Gastrocnemius medialis (tissue), 4 donors: ENCODE measurements at places on chromosomes 2 and 18. TPM values are rescaled to one million over a fixed set of nuclear protein-coding genes. Genes with fewer than 3 reads are reported as not detected.
A peak's percentile ranks its signal among the peaks of the same experiment; 100 is the strongest.

ZNF385B gene
- 9.7 TPM for total RNA-seq

TMEM247 gene
- not detected for total RNA-seq

INPP5D gene
- 2.1 TPM for total RNA-seq

HNMT gene
- 9.8 TPM for total RNA-seq

LIPG gene
- 0.61 TPM for total RNA-seq

ERFE gene
- 3.3 TPM for total RNA-seq

TCF4 gene
- 57.1 TPM for total RNA-seq

CDH20 gene
- total RNA-seq = 19.6 TPM

NT5DC4 gene
- not detected for total RNA-seq

GRCh38 chr18:24187049-24187448, 48.2 kb downstream of the CABYR start:
- DNase-seq = no peak

DNA sequence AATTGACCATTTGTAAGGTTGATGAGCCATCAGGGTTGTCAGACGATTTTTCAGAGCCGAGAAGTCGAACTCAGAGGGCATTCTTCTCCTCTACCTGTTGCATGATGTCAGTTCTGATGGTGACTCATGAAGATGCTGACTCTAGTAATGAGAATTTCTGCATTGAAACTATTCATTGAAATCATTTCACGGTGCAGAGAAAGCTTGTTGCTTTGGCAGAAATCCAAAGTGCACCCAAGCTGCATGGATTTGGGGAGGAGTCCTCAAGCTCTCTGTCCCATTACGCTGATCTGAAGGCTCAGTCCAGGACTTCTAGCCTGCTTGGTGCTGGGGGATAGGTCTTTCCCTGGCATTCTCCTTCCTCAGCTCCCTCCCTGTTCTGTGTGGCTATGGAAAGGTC, 125.7 kb upstream of the PXDN start:
- no peak for DNase-seq

DNA sequence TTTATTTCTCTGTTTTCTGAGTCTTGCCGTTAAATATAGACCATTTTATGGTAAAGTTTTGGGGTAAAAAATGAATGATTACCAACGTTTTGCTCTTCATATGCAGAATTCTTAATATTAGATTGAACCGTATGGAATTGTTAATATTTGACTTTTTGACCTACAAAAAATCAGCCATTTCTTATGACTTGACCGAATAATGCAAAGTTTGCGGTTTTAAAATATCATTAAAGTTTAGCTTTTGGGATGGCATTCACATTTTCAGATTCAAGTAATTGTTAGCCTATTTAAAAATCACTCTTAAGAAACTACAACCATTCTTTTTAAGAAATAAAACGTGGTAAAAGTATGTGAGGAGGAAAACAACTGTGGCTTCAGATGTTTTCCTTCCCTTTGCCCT, 138.0 kb downstream of the HAUS1 start:
- no peak for DNase-seq

- no peak for DNase-seq
Measured at GRCh38 chr2:68196120-68196716, 38.5 kb downstream of the PNO1 start.

GRCh38 chr2:218344090-218344754, 12.4 kb upstream of the CATIP start:
- no peak for DNase-seq

DNA sequence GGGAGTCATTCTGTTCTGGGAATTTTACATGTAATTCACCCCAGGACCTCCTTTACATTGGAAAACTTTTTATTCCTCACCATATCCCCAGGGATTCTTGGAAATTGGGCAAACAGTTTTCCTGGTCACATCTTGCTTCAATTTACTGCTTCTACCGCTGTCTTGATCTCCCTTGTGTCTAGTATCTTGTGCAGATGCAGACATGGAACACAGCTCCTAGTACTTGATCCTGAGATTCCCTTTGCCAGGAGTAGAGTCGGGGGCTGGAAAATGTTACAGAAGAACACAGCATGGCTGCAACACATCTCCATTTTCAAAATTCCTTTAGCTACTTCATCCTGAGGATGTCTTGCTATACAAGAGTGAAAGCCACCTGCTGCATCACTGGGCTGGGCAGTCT, 472.8 kb downstream of the PLCL1 start:
- no peak for DNase-seq

DNA sequence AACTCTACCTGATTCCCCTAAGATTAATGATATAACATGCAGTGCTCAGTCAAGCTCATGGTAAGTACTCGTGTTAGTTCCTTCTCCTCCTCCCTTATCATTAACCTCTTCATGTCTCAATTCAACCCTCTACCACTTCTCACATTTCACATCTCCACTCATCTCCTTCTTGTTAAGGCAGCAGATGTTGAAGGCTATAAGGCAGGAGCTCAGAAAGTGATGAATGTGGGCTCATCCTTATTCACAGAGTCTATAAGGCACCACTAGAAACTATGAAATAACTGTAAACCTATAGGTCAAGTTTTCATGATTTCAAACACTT, 56.0 kb downstream of the CLHC1 start:
- no peak for DNase-seq

GRCh38 chr2:146634230-146635097, 1210.4 kb upstream of the ACVR2A start:
- no peak for DNase-seq

- DNase-seq = no peak
Measured at GRCh38 chr2:58449286-58450010, 208.3 kb upstream of the FANCL start.

GRCh38 chr2:138275881-138276280, 225.7 kb upstream of the SPOPL start:
- DNase-seq = no peak

DNA sequence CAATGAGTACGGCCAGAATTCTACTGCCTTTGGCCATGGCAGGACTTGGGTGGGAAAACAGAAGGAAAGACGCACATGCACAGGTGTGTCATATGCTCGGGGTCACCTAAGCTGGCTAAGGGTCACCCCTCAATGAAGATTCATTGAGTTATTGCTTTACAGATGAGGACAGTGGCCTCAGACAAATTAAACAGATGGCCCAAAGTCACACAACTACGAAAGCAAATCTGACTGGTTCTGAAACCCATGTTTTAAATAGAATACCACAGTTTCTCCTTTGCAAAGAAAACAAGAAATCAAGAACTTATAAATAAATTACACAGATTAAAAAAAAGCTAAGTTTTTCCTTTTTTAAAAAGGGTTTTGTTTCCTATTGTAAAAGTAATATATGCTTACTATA, 70.5 kb downstream of the ID2 start:
- no peak for DNase-seq

DNA sequence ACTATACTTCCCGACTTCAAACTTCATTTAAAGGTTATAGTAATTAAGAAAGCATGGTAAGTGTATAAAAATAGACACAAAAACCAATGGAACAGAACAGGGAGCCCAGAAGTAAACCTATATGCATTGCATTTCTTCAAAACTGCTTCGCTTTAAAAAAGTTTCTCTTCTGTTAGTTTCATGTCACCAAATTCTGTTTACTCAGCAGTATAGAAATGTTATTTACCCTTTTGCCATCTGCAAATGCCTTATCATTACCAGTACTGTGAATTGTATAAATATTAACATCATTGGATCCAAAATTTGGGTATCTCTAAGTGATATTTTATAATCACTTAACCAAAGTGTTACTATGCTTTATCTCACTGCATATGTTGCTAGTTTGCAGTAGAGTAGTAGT, 45.9 kb upstream of the ZNF638 start:
- no peak for DNase-seq

DNA sequence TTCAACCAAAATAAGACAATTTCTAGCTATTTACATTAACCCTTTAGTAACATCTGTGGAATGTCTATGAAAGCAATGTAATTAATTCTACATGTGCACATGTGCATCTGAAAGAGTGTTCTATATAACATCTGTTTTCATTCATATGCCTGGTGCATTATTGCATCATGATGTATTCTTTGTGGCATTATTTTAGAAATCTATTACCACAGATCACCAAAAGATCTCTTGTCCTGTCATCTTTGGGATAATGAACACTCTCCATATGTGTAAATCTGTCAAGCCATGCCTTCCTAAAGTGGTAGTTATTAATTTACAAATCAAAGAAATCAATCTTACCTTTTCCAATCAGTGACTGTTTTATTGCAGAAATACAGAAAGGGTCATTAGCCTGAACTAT, 86.9 kb downstream of the TRIB2 start:
- no peak for DNase-seq

DNA sequence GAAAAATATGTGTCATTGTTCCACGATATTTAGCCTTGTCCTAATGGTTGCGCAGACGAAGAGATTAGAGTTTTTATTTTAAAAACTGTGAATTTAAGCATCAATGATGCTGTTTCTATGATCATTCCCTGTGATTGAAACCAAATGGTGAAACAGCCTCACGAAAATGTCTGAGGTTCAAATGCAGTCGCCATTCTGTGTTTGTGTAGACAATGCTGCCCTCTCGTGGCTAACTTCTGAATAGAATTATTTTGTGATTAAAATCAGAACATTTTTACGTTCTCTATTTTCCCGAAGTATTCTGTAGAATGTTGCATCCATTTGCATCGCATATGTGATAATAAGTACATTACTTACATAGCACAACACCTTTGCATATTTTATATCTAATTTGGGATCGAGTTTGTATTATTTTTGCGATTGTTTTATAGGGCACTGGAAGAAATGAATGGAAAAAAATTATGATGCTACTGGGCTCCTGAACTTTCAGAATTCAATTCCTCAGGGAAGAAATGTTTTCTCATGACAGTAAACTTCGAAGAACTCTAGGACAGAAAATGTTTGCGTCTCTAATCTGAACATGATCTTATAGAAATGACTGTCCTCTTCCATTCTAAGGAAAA, 54.8 kb upstream of the CREB1 start:
- DNase-seq = no peak

DNA sequence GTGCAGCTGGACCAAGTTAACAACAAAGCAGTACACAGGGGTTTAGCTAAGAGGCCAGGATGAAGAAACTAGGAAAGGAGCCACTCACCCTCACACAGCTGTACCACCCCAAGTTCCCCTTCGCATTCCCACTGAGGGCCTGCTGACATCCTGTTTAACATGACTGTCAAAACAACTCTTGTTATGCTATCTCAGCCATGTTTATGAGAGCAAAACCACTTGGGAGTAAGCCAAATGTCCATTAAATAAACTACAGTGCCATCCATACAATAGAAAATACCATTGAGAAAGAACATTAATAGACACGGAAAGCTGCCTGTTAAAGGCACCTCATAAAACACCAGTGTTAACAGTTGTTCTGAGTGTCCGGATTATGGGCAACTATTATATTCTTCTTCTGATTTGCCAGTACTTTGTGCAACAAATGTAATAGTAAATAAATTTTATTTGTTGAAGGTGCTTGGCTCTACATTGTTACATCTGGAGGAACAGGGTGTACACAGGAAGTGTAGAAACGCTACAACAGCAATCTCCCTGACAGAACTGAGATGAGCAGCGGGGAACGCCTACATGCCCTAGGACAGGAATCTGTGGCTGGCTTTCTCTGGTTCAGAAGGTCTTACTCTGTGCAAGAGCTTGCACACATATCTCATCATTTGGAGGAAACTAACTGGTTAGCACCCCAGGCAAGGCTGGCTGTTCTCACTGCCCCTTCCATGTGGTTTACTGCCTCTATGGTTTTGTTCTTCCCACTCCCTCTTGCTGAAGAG, 85.6 kb downstream of the EHD3 start:
- DNase-seq = peak; percentile 45

DNA sequence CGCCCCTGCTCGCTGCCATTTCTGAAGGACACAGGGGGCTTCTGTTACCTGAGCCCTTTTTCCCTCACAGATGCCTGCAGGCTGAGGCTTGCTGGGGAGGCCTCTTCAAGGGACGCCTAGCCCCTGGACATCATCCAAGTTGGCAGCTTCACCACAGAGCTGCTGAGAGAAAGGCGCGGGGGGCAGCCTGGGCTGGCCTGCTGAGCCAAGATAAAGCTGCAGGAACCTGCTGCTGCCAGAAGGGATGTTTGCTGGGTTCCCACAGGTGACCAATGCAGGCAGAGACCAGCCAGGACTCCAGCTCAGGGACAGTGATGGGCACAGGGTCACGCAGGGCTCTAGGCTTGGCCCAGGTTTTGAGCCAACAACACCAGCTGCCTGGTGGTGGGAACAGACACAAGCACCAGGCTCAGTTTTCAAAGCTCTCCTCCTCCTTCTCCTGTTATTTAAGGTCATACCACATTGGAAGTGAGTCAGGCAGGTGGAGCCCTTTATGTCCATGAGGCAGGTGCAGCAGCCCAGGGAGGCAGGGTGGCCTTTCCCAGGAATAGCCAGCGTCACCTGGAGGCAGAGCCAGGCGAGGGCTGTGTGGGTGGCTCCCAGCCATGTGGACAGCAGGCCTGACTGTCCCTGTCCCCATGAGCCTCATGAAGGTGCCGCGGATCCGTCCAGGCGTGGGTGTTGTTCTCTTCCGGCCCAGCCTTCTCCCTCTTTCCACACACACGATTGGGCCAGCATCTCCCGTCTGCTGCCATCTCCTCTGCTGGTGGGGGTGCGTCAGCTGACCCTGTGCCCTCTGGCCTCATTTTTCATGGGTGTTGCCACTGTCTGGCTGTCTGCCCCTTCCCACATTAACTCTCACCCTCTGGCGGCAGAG, 515.5 kb upstream of the MYT1L start:
- DNase-seq = peak; percentile 86

DNA sequence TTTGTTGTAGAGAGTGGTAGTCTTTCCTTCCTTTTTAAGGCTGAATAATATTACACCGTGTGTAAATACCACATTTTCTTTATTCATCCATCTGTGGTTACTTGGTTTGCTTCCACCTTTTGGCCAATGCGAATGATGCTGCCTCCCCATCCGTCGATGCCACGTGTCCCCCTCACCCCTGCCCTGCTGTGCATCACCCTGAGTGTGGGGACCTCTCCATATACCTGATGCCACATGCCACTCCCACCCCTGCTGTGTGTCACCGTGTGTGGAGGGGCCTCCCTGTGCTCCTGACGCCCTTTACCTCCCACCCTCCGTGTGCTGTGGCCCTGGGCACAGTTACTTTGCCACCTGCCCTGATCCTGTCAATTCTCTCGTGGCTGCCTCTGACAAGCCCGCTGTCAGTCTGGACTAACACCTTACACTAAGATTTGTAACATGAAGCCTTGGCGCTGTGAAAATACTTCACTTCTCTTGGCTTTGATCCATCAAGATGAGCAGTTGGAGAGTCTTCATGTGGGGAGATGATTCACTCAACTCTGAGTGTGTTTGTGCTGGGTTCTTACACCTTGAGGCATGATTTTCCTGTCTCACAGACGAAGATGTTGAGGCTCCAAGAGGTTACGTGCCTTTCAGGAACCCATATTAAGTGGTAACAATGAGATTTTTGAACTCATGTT, 234.0 kb downstream of the ZNF407 start:
- DNase-seq = peak; percentile 53

GRCh38 chr2:134581877-134582546, 136.8 kb downstream of the TMEM163 start:
- DNase-seq = no peak

- DNase-seq = no peak
Measured at GRCh38 chr18:25455646-25456045, 103.7 kb upstream of the ZNF521 start.

- no peak for DNase-seq
Measured at GRCh38 chr2:206423147-206423546, 20.2 kb upstream of the ADAM23 start.
